ENCODE measurements at places on chromosomes 1 and 21. TPM values are rescaled to one million over a fixed set of nuclear protein-coding genes. Genes with fewer than 3 reads are reported as not detected.

DNA sequence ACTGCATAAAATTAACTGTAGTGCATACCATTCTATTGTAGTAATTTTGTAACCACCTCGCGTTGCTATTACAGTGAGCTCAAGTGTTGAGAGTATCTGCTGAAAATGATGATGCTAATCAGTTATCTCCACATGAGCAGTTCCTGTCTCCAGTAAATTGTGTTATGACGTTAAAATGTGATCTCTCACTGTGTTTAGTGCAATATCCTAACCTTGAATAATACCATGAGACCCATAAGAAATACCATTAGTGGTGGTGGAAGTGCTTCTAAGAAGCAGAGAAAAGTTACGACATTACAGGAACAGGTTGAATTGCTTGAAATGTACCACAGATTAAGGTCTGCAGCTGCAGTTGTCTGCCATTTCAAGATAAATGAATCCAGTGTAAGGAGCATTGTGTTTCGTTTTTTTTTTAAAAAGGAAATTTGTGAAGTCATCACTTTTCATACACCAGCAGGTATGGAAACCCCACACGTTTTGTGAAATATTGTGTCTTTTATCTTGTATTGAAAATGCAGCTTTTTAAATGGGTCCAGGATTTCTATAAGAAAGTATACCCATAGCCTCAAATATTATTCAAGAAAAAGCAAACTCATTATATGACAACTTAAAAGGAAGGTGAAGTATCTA lies 72.5 kb downstream of the ANGPTL1 start:
- DNase-seq, result no peak

DNA sequence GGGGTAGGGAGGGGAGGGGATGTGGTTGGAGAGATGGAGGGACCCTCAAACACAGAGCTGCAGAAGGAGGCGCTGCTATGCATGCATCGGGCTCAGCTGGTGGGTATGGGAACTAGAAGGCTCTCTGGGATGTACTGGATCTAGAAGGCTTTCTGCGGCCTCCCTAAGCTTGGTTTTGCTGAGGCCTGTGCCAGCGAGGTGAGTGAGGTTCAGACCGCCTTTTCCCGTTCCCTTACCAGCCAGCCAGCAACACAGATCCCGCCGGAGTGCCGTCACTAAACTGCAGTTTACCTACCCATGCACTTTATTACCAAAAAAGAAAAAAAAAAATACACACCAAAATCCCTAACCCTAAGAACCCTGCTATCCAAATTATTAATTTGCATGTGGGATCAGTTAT lies 180.2 kb downstream of the PRDM16 start:
- DNase-seq, result no peak

GRCh38 chr1:58993403-58993802 lies 209.6 kb upstream of the JUN start:
- no peak for DNase-seq

- no peak for DNase-seq
Measured at GRCh38 chr1:38135625-38136414, 89.2 kb upstream of the POU3F1 start.

DFFB gene
- polyA plus RNA-seq, result 5.6 TPM
